ENCODE measurements at places on chromosomes 3 and 15.

- DNase-seq, result no peak
Observed at GRCh38 chr3:30078736-30079135, 527.7 kb upstream of the TGFBR2 start.

- no peak for DNase-seq
Observed at GRCh38 chr3:197364410-197365071, 66.1 kb upstream of the DLG1 start.

- DNase-seq, result peak; percentile 34
Observed at GRCh38 chr15:70353606-70354345, 256.1 kb upstream of the TLE3 start.

DNA sequence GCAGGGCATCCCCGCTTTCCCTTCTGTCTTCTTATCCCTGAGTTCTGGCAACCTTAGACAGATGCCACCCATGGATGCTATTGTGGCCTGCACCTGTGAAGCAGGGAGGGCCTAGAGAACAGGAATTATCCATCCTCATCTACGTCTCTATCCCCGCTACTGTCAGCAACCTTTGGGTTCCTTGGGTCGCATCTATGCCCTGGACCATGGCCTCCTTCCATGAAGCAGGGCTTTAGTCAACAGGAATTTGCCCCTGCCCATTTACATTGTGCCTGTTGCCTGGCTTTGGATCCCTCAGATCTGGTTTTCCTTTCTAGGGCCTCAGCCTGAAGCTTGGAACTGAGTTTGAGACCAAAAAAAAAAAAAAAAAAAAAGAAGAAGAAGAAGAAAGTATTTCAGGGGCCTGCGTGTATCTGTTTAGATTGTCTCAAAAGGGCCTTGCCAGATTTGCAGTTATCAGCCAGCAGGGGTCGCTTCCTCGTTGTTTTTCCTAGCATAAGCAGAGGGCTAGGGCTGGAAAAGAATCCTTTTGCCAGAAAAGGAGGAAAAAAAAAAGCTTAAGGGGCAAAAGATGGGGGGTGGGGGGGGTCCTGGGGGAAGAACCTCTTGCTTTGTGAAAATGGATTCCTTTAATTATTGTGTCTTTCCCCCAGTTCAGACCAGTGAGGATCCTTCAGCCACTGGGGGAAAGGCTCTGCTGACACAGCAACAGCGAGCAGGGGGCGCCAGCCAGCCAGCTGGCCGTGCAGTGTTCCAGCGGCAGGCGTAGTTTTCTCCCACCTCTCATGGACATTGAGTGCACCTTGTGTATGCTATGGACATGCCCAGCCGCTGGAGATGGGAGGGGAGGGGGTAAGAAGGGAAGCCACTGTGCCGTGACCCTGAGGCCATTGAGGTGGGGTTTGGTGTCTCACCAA, 65.7 kb upstream of the ALDH1L1 start:
- DNase-seq, result no peak

- no peak for DNase-seq
Observed at GRCh38 chr3:171994646-171995428, 44.5 kb upstream of the FNDC3B start.

DNA sequence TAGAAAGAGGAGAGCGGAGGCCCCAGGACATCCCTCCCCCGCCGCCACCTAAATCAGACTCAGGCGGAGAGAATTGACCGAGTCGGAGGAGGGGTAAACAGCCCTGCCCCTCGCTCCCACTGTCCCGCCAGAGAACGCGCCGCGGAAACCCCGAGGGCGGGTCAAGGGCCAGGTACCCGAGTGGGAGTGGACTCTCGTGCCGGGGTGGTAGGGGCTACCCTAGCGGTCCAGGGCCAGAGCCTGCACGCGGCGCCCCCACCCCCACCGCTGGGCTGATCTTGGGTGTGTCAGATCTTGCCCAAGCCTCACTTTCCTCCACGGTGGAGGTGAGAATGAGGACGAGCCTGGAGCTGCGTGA, 19.0 kb downstream of the SPATA12 start:
- DNase-seq, result no peak

DNA sequence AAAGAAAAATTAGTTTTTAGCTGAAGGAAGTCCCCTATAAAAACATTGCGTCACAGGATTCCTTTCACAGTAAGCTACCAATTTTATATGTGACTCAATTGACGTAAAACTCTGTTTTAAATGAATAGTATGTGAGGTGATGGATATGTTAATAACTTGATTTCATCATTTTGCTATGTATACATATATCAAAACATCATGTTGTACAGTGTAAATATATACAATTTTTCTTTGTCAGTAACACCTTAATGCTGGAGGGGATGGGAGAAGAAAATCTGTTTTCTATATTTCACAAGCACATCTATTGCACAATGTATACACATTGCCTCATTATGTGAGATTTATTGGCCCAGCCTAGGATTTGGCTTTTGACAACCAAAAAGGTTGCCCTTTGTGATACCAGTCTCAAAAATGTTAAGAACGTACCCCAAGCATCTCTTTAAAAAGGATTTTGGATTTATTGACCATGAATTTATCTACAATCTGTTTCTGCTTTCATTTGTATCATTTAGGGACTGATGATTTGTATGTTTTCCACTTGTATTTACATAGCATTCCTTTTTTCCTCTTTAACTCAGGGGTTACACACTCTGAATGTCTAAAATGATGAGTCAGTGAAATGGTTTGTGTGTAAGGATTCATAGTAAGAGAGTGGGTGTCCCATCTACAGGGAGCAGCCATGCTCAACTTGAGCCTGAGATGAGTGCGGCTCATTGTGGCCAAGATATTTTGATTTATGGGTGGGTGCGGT, 62.6 kb downstream of the CRTC3 start:
- DNase-seq, result no peak

- DNase-seq, result no peak
Observed at GRCh38 chr3:3366386-3366785, 186.9 kb upstream of the CRBN start.

GRCh38 chr3:194768586-194768985, 82.9 kb downstream of the FAM43A start:
- DNase-seq, result no peak

DNA sequence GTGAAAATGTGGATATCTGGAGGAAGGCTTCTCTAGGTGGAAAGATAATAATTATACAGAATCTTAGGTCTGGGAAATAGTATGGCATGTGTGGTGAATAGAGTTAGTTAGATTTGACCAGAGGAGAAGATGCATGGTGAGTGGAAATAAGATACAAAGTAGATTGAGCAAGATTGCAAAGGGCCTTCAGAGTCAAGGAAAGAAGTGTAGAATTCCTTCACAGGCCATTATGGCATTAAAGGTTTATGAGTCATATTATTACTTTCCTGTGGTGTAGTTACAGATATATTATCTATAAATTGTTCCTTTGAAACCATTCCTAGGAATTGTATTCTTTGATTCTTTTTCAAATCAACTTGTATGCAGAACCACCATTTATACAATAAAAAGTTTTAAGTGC, 660.3 kb downstream of the SI start:
- no peak for DNase-seq

GRCh38 chr3:185363662-185364203, 797 bp downstream of the MAP3K13 start:
- DNase-seq, result no peak

- DNase-seq, result no peak
Observed at GRCh38 chr3:124883766-124884473, 3.2 kb downstream of the ITGB5 start.

DNA sequence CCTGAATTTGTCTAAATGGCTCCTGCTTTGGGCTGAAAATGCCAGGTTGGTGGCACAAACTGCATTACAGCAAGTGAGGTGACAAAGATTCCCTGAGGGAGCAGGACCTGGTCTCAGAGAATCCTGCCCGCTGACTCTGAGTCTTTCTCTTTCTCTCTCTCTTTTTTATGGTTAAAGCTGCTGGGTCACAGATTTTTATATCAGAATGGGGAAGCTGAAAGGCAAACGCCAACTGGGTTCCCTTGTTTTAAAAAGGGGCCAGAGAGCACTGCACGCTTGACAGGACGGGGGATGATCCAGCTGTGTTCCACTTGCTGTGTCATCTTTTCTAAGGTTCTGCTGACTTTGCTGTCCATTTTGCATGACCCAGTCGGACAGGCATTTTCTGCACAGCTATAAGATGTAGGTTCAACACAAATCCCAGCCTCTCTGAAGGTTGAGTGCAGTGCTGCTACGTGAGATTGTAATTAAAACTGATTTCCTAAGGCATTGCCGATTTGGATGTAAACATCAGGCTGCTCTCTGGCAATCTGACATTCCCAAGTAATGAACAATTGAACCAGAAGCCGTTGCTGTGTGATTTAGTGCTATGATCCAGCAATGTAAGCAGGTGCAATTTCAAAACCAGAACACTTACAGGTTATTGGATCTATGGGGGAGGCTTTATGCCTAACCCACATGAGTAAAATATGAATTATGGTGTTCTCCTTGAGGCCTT, 25.8 kb downstream of the ARHGEF3 start:
- DNase-seq, result no peak

- no peak for DNase-seq
Observed at GRCh38 chr3:79297245-79297960, 470.4 kb downstream of the ROBO1 start.

DNA sequence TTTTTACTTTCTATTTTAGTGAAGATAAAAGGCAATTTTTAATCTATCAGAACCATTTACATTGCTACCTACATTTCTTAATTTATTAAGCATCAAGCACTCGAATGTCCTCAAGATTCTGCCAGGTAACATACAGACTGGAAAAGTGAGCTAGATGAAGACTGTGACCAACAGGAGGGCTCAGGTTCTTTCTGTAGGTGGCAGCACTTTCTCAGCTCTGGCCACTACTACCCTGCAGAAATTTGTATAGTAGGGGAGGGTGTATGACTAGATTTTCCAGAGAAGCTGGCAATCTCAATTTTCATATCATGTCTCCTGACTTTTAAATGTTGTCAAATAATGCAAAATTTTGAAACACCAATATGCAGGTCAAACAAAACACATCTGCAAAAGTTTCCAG, 165.0 kb upstream of the SUCLG2 start:
- no peak for DNase-seq

GRCh38 chr15:40917585-40917984, 11.6 kb upstream of the DLL4 start:
- no peak for DNase-seq

DNA sequence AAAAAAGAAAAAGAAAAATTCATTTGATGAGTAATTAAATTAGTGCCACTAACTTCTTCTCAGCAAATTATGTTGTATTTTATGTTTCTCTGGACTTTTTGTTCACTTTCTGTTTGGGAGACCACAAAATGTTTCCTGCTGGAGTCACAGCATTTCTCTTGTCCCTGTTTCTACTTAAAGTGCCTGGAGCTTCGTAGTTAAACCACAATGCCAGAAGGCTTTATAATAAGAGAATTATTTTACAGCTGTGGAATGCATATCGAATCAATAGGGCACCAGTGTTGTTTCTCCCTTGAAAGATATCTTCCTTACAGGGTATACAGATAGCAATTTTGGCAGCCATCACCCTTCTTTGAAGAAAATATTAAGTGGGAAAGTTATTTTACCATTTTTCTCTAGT, 3.2 kb downstream of the DTWD1 start:
- DNase-seq, result no peak

GRCh38 chr3:52172262-52172757, 18.1 kb upstream of the POC1A start:
- DNase-seq, result no peak

GRCh38 chr15:48265135-48265534, 59.0 kb downstream of the SLC12A1 start:
- DNase-seq, result no peak

DNA sequence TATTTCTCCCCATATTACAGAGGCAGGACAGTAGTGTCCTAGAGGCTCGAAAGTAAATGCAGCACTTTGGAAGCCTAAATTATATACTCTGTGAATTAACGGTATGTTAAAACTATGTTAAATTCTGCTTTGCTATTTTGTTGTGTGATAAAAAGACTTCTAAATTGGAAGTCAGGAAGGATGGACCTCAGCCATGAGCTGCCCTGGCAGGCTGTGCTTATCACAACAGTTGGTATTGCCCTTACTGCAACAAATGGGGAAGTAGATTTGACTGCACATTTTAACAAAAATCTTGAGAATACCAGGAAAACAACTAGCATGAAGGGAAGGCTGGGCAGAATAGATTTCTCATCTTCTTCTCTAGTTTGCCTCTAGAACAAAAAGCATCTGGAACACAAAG, 706.6 kb downstream of the SI start:
- no peak for DNase-seq

GRCh38 chr3:195246581-195246995, 24.4 kb downstream of the XXYLT1 start:
- no peak for DNase-seq

- no peak for DNase-seq
Observed at GRCh38 chr15:58487724-58488120, 55.9 kb downstream of the LIPC start.

- DNase-seq, result no peak
Observed at GRCh38 chr3:33186524-33187367, 31.9 kb downstream of the SUSD5 start.

DNA sequence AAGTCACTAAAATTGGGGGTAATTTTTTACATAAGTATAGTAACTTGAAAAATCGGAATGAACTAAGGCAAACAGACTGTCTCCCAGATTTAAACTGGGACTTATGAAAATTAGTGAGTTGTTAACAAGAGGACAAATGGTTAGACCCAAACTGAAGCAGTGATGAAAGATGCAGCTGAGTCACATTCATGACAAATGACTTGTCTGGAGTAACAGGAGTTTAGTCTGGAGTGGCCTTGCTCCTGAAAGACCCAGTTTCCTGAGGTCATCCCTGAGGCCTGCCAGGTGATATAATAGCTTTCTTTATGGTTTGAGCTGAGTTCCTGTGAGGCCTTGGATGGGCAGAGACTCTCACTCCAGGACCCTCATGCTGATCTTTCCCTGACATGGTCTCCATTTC, 9.6 kb upstream of the CTDSPL start:
- no peak for DNase-seq

- no peak for DNase-seq
Observed at GRCh38 chr15:54208786-54209185, 230.5 kb downstream of the UNC13C start.

DNA sequence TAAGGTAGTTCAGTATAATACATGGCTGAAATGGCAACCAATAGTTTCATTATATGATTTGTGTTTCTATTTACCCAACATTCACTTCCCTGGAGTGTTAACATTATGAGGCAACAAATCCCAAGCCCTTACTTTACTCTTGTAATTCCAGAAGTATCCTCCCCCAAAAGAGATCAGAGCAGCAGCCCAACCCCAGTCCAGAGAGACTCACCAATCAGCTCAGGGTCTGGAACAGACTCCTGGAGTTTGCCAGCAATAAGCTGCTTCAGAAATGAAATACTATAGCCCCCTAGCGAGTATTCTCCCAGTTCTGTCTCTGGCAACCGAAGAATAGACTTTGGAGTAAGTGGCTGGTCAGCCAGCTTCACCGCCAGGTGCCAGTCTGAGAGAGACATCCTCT, 2.5 kb downstream of the UBL7 start:
- no peak for DNase-seq

- no peak for DNase-seq
Observed at GRCh38 chr15:38896647-38897046, 332.0 kb upstream of the RASGRP1 start.

DNA sequence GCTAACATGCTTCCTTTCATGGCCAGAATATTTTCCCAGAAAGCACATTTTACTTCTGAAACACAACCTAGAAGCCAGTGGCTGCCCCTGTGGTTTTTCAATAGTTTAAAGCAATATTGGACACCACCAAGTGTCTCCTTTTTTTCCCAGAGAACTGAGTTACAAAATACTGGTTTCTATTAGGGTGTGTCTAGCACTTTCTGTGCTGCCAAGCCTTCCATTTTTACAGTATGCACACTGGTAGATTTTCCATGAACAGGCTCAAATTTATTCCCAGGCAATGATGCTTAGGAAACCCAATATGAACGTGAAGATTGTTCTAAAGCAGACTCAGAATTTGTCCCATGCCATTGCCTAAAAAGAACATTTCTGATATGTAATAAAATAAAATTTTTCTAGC, 7.2 kb downstream of the TNFAIP8L3 start:
- no peak for DNase-seq
